Stimulated activated CD8-positive, alpha-beta memory T cell treated with anti-CD3 and anti-CD28 coated beads, Interleukin-12 subunit alpha, Interleukin-12 subunit beta, amount 100 ng/mL, for 4 hours (primary cell): ENCODE measurements at places on chromosomes 3 and 15.

- no peak for DNase-seq
Measured at GRCh38 chr3:49877716-49878115, 8.0 kb upstream of the CAMKV start.

- DNase-seq = no peak
Measured at GRCh38 chr3:194322678-194323211, 28.4 kb downstream of the CPN2 start.

- DNase-seq = no peak
Measured at GRCh38 chr3:44924457-44925084, 50.2 kb downstream of the TGM4 start.

- DNase-seq = no peak
Measured at GRCh38 chr3:16379838-16380237, 114.8 kb downstream of the OXNAD1 start.

DNA sequence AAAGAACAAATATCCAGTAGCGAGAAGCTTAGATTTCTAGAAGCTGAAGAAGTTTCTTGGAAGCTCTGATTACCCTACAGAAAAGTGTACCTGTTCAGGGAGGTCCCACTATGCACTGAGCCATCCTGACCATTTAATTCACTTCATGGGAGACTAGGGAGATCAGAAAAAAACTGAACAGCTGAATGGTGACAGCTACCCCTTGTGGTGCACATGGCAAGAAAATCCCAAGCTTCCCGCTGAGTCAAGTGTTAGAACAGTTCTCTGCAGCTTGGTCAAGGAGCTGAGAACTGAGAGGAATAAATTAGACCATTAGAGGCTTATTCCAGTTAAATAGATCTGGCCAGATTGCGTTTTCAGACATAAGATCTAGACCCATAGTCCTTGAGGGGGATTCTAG, 197.2 kb upstream of the VEPH1 start:
- no peak for DNase-seq

DNA sequence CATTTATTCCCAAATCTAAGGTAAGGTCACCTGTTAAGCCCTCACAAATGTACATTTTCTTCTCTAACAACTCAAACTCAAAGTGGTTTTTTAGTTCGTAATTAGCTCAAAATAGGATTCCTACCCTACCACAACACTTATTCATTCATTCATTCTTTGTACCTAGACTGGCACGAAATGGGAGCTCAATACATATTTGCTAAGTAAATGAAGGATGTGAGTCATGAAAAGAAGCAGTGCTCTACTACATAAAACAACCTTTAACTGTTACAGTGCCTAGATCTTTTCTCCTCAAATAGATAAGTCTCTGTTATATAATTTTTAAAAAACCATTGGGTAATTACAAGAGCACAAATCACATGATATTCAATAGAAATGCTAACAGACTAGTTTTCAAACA, 13.1 kb downstream of the RSL24D1 start:
- no peak for DNase-seq

DNA sequence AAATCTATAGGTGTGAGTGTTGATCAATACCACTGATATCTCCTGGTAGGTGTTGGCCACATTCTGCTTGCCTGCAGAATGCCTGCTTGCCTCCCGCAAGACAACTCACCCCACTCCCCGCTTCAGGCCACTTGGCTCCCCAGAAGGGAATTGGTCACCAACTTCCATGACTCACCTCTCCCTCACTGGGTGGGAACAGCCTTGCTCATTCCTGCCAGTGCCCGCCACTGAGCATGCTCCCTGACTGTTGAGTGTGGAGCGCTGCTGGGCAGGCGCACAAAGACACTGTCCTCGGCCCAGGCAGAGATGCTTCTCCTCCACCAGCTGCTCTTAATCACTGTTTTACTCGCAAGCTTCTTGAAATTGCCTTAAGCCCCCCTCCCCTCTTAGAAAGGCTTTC, 57.3 kb upstream of the PPP2R3A start:
- DNase-seq = no peak

DNA sequence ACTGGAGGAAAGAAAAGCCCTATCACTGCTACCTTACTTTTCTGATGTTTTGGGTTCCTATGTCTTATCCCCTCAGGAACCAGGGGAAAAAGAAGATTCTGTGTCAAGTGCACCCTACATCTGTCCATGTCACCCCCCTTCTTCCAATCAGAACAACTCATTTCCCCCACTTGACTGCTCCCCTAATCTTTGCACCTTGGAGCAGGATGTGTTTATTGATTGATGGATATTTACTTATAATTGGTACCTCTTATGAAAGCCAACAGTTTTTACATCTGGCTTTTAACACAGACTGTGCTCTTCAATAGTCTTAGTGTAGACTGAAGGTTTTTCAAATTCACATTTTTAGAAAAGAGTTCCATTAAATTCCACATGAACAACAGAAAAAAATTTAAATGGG, 33.3 kb downstream of the LIPC start:
- DNase-seq = no peak

DNA sequence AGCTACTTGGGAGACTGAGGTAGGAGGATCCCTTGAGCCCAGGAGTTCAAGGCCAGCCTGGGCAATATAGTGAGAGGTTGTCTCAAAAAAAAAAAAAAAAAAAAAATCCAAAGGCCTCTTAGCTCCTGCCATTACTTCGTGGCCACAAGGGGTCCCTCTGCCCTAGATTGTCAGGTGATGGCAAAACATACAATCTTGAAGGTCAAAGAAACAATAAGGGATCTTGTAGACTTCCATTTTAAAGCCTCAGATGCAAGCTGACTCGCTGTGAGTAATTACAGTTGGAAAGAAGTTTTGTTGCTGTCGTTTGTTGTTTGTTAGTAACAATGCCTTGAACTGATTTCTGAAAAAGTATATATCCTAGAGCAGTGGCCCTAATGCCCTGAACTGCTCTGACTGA, 55.9 kb upstream of the PLCL2 start:
- peak; percentile 8 for DNase-seq

- DNase-seq = no peak
Measured at GRCh38 chr3:178735032-178735674, 198.9 kb downstream of the KCNMB2 start.

GRCh38 chr3:131730581-131730980, 227.8 kb upstream of the MRPL3 start:
- no peak for DNase-seq

GRCh38 chr3:165502707-165503106, 306.5 kb upstream of the SLITRK3 start:
- no peak for DNase-seq

- DNase-seq = no peak
Measured at GRCh38 chr15:66670762-66671580, 31.1 kb upstream of the SMAD6 start.

GRCh38 chr15:45618813-45619212, 16.0 kb upstream of the SQOR start:
- DNase-seq = no peak

DNA sequence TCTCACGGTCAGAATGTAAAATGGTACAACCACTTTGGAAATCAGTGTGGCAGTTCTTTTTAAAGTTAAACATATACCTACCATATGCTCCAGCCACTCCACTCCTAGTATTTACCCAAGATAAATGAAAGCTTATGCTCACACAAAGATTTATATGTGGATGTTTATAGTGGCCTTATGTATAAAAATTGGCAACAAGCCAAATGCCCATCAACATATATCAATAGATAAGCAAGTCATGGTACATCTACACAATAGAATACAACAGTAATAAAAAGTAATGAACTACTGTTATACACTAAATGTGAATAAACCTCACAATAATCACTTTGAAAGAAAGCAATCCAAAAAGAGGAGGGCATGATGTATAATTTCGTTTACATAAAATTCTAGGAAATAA, 153.5 kb upstream of the LMCD1 start:
- no peak for DNase-seq

- DNase-seq = no peak
Measured at GRCh38 chr3:71201939-71202338, 381.6 kb downstream of the FOXP1 start.

GRCh38 chr3:194396539-194396858, 2.6 kb downstream of the GP5 start:
- no peak for DNase-seq

- no peak for DNase-seq
Measured at GRCh38 chr3:147854542-147854941, 445.4 kb downstream of the ZIC1 start.

- DNase-seq = no peak
Measured at GRCh38 chr3:130939753-130940152, 45.9 kb downstream of the ATP2C1 start.

DNA sequence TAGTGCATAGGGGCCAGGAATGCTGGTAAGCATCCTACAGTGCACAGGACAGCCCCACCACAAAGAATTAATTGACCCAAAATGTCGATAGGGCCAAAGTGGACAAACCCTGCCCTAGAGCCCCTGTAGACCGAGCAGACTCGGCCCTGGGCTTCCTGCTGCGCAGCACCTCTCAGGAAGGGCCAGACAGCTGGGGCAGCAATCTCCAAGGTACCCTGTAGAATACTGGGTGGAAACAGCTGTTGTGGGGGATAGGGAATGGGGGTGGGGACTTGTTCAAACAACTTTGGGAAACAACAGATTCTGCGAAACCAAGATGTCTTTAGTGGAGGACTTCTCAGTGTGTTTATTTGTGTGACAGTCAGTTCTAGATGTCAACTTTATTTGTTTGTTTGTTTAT, 67.1 kb downstream of the MRPL46 start:
- DNase-seq = no peak

DNA sequence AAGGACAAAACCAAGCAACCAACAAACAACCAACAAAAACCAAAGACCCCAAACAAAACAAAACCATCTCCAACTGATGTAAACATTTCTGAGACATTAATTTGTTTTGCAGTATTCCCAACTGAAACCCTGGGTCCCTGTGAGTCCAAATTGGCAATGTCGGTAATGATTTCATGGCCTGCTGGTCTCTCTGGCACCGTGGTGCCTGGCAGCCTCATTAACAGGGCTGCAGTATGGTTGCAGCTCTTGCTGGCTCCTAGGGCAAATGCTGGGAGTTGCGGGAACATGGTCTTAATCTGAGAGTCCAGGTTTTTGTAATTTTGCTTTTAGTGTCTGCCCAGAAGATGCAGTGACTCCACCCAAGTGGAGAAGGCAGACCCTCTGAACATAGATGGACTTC, 128.3 kb downstream of the SV2B start:
- no peak for DNase-seq

DNA sequence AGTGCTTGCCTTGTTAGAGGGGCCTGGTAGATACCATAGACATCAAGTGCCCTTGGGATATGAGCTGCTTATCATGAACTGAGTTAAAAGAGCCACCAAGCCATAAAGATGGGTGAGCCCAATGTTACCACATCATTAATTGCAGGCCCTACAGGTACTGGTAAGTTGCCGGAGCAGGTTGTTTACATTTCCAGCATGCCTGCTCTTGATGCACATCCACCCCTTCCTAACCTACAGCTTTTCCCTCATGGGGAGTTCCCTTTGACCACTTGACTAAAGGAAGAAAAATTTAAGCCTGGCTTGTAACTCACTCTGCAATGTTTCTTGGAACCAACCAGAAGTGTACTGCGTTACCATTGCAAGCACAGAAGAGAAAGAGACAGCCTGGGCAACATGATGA, 24.7 kb upstream of the ULK4 start:
- DNase-seq = no peak

- peak; percentile 96 for DNase-seq
Measured at GRCh38 chr3:36993326-36994283, at the start of gene MLH1. Gene MLH1, plus strand, starts transcription at chr3:36993518. Its CDS starts 30 bp downstream, at chr3:36993548.

GRCh38 chr3:123396171-123397049, 52.5 kb downstream of the ADCY5 start:
- DNase-seq = no peak

GRCh38 chr3:85709346-85709892, 750.6 kb downstream of the CADM2 start:
- no peak for DNase-seq

DNA sequence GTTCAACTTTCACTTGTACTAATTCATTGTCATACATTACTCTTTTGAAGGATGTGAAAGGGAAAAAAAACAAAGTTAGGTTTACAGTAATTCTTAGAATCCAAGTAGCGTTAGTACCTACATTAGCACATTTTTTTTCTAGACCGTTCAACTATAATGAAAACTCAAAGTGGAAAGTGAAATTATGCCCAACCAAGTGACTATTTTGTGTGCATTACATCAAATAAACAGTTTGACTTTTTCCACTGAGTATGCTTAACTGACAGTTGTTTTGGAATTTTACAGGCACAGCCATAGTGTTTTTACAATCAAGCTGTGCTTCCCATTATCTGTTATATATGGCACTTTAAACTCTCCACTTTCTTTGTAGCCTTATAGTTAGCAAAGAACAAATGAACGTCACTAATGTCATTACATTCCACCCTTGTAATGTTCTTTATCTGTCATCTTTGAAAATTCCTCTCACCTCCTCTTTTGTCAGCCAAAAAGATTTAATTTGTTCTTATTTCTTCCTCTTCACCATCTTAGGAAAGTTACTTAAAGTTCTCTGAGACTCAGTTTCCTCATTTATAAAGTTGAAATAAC, 142.3 kb upstream of the SOX2 start:
- DNase-seq = no peak

DNA sequence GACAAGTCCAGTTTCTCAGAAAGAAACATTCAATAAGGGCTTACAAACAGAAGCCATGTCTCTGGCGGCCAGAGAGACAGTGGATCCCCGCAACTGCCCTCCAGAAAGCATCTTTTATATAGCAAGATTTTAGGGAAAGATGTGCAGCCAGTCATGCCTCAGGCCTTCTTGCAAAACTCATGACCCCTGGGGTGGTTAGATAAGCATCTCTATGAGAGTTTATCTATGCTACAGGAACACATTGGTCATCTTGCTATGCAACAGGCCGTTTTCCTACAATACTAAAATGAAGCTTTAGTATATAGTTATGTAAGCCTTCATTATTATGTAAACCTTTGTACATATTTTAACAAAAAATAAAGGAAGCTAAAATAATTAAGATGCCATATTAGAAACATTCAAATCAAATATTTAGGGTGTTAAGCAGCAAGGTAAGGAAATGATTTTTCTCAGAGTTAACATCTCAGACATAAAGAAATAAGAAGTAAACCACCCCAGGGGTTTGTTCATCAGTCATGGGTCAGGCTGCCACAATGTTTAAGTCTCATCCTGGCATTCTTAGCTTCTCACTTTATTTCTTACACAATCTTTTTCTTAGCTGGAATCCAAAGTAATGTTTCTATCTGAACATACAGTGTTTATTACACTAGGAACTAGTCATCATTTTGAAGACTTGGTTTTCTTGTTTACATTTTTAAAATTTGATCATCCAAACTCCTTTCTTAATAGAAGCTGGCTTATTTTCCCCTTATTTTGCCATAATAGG, 6.3 kb upstream of the FSIP1 start:
- DNase-seq = no peak

- DNase-seq = no peak
Measured at GRCh38 chr3:128060473-128061381, 8.5 kb downstream of the SEC61A1 start.

DNA sequence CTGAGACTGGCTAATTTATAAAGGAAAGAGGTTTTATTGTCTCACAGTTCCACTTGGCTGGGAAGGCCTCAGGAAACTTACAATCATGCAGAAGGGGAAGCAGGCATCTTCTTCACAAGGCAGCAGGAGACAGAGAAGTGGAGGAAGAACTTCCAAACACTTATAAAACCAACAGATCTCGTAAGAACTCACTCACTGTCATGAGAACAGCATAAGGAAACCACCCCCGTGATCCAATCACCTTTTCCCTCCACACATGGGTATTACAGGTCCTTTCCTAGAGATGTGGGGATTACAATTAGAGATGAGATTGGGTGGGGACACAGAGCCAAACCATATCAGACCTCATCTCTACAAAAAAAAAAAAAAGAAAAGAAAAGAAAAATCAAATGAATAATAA, 25.7 kb downstream of the CGGBP1 start:
- no peak for DNase-seq
